Activated T-cell treated with anti-CD3 and anti-CD28 coated beads for 4 hours (primary cell): ENCODE measurements at places on chromosomes 13 and 19.
A peak's percentile ranks its signal among the peaks of the same experiment; 100 is the strongest.

DNA sequence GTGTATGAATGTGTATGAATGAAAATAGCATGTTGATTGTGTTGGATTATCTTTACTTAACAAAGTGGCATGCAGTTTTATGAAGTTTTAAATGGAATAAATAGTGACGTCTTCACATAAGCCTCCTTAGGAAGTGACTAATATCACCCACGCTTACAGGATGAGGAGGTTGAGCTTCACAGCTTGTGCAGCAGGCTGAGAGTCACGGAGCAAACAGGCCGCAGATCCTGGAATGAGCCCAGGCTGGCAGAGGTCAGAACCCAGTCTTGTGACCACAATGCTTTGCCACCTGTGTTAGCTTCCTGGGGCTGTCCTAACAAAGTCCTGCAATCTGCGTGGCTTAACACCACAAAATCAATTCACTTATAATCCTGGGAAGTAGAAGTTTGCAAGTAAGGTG is 20.8 kb downstream of the LAIR2 start:
- peak; percentile 12 for DNase-seq

DNA sequence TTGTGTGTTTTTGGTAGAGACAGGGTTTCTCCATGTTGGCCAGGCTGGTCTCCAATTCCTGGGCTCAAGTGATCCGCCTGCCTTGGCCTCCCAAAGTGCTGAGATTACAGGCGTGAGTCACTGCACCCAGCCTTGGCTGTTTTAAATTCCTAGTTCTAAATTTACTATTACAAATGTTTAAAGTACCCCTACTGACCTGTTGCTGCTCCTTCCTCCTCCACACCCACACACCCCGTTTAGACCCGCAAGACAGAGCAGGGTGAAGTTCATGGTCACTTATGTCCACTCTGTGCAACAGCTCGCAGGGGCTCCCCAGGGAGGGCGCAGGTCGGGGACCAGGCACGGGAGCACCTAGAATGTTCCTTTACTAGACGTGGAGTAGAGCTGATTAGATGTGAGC is 28.7 kb downstream of the TMEM161A start:
- no peak for DNase-seq

DNA sequence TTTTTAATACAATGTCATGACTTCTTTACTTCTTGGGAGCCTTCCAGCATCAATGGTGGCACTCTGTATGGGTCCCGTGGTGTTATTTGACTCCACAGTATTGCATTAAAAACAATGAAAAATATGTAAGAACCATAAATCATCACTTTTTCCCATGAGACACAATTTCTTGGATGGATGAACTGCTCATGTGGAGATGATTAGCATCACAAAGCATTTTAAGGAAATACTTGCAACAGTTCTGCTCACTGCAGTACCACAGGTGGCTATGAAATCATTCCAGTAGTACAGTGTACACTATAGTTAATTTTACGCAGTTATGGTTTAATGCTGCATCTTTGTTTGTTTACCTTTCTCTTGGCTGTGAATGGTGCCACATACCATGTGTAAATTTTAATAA is 37.2 kb upstream of the C1QTNF9B start:
- DNase-seq, result no peak

DNA sequence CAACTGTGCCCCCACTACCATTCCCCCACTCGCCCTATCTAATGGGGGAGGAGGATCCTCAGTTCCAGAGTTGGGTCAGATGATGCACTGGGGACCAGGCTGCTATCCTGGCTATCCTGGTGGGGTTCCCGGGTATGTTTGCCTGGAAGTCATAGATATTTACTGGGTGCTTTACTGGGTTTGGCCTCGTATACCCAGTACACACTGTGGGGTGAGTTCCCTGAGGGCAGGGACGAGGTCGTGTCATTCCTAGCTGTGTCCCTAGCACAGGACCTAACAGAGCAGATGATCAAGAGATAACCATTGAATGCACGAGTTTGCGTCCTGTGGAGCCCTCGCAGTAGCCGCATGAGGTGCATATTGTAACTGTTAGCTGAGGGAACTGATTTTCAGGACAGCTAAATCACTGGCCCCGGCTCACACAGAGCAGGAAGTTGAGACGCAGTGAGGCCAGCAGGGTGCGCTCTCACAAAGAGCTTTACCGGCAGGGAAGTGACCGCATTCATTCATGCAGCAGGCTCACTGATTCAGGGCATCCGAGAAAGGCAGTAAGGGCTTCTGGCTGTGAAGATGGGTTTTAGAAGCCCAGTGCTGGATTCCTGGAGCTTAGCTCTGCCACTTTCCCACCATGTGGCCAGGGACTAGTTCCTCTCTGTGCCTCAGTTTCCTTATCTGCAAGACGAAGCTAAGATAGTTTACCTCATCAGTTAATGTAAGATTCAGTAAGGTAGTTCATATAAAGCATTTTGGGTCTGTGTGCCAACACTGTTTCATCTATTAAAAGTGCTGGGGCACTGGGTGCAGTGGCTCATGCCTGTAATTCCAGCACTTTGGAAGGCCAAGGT is 6.0 kb downstream of the RUVBL2 start:
- DNase-seq, result peak; percentile 53

DNA sequence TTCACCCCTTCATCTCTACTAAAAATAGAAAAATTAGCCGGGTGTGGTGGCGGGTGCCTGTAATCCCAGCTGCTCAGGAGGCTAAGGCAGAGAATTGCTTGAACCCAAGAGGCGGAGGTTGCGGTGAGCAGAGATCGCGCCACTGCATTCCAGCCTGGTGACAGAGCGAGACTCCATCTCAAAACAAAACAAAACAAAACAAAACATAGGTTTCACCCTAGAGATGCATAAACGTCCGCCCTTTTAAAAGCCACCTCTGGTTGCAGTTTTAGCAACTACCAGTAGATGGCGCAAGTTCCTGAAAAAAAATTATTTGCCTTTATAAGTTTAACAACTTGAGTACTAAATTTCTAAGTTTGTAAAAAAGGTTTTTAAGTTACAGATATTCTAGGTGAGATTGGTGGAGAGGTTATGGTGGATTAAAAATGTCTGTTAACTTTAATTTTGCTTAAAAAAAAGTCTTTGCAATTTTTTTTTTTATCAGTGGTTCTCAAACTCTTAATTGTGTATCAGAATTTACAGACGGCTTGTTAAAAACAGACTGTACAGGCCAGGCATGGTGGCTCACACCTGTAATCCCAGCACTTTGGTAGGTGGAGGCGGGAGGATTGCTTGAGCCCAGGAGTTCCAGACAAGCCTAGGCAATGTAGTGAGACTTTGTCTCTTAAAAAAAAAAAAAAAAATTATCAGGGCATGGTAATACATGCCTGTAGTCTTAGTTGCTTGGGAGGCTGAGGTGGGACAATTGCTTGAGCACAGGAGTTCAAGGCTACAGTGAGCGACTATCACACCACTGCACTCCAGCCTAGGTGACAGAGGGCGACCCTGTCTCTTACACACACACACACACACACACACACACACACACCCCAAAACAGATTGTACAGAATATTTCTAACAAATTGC is 42.1 kb downstream of the NAA16 start:
- peak; percentile 48 for DNase-seq

GRCh38 chr19:4618019-4618418 is 21.3 kb upstream of the TNFAIP8L1 start:
- no peak for DNase-seq

DNA sequence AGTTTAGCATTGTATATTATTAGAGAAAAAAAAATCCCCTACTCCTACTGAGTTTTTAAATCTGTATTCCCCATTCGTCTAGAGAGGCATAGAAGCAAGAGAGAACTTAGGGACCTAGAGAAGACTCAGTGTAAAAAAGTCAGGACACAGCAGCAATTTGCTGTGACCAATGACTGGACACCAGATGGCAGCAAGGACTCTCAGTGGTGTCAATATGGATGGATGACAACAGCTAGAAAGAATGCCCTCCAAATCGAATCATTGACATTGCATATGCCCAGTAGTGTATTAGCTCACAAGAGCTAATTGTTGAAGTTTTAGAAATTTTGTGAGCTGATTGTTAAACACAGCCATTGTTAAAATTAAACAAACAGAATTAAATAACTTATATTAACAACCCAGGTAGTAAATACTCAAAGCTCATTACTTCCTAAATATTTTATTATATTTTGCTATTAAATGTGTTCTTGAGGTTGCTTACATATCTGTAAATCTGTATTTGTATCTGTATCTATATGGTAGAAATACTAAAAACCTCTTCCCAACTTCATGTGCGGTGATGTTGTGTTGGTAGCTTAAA is 43.9 kb downstream of the SIAH3 start:
- DNase-seq, result no peak

GRCh38 chr13:31038834-31039552 is 106.5 kb downstream of the TEX26 start:
- no peak for DNase-seq

DNA sequence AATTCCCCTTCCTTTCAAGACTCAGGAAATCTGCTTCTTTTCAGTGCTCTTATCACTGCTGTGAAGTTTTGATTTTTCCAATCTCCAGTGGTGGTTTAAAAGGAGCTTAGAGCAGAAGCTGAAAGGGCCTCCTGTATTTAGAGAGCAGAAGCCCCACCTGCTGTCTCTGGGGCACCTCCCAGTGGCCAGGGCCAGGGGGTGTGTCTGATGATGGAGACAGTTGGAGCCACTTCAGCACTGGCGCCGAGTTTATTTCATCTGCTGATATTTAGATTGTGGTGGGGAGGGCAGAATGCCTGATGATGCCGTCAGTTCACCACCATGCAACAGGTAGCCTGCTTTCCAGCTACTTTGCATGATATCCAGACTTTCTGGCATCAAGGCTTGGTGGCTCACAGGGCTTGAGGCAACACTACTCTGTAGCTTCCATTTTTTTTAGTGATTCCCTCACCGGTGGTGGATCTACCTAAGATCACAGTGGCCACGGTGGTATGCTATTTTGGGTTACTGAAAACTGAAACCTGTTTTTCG is 371.9 kb downstream of the KCNRG start:
- peak; percentile 18 for DNase-seq

DNA sequence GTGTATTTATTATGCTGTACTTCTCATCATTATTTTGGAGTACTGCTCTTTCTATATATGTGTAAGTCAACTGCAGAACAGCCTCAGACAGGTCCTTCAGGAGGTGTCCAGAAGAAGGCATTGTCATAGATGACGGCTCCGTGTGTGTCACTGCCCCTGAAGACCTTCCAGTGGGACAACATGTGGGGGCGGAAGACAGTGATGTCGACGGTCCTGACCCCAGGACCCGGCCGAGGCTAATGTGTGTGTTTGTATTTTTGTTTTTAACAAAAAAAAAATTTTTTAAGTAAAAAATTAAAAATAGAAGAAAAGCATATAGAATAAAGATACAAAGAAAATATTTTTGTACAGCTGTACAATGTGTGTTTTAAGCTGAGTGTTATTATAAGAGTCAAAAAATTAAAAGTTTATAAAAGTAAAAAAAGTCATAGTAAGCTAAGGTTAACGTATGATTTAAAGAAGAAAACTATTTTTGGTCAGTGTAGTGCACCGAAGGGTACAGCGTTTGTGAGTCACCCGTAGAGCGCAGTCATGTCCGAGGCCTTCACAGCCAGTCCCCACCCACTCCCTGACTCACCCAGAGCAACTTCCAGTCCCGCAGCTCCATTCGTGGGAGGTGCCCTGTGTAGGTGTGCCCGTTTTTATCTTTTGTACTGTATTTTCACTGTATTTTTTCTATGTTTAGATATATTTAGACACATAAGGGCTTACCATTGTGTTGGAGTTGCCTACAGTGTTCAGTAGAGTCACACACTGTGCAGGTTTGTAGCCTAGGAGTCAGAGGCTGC is 42.2 kb upstream of the SPACA7 start:
- DNase-seq, result no peak

DNA sequence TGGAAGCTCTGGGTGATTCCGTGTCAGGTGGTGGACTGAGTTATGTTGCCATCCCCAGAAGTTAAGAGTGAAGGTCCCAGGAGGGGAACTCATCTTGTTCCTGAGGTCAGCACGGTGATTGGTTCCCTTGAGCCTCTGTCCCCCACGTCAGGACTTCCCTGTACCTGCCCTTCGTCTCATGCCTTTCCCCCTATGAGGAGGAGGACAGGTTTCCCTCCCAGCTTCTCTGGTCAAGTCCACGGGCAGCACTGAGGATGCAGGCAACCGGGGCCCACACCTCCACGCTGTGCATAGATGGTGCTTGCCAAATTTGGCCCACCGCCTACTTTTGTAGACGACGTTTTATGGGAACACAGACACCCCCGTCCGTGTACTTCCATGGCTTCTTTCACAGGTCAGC is 42.7 kb downstream of the TEX29 start:
- DNase-seq, result no peak

- no peak for DNase-seq
These were observed 32.8 kb downstream of the GSX1 start for GRCh38 chr13:27825072-27825471.

GRCh38 chr19:56111601-56112312 is 9.3 kb downstream of the ZNF787 start:
- DNase-seq, result no peak

- DNase-seq, result no peak
These were observed 562.8 kb downstream of the SLITRK6 start for GRCh38 chr13:85236413-85236812.

DNA sequence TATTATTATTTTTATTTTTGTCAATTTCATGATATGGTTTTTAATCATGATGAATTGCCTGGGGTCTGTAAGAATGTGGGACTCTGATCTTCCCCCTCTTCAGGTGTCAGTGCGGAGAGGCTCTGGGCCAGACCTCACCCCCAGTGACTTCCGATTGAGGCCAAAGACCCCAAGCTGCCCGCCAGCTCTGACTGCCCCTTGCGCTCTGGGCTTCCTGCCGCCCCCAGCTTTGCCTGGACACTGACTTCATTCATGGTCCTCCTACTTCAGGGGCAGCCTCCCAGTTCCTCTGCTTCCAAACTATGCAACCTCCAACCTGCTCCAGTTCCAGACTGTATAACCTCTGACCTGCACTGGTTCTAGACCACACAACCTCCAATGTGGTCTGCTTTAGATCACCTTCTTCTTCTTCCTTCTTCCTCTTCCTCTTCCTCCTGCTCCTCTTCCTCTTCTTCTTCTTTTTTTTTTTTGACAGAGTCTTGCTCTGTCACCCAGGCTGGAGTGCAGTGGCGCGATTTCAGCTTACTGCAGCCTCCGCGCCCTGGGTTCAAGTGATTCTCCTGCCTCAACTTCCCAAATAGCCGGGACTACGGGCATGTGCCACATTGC is 6.7 kb upstream of the PPP5C start:
- no peak for DNase-seq
